T-helper 17 cell (primary cell): ENCODE measurements at places on chromosomes 7 and 10. TPM values are rescaled to one million over a fixed set of nuclear protein-coding genes. Genes with fewer than 3 reads are reported as not detected.

Gene FOXP2
- total RNA-seq: not detected

Gene GIMAP6
- 25.5 TPM for total RNA-seq

Gene PKD2L1
- total RNA-seq: not detected

- H3K4me1 ChIP-seq: peaks cover 15% of the 10 kb centered on the region
- peaks cover 7% of the 10 kb centered on the region for H3K36me3 ChIP-seq
- H3K4me3 ChIP-seq: peak overlapping the region; percentile 95
- no peak for DNase-seq
These were observed 837 bp downstream of the SLC29A3 start for GRCh38 chr10:71319800-71320392.

- H3K4me1 ChIP-seq: peaks cover 2% of the 10 kb centered on the region
- no peak within 1 kb of the TSS for H3K27ac ChIP-seq
- H3K27me3 ChIP-seq: peaks cover 4% of the 10 kb centered on the region
- H3K4me3 ChIP-seq: peak within 1 kb of the TSS; percentile 84
- H3K36me3 ChIP-seq: no peaks in the 10 kb centered on the region
These were observed at the start of gene ADAP1 for GRCh38 chr7:954330-955238. ADAP1 (minus strand) TSS chr7:954680; CDS start chr7:954477, 203 bp downstream.

GRCh38 chr7:46859963-46860475 lies 721.9 kb downstream of the TNS3 start:
- no peak overlapping the region for H3K4me3 ChIP-seq
- H3K27me3 ChIP-seq: no peaks in the 10 kb centered on the region
- DNase-seq: no peak

GRCh38 chr10:63166742-63167258 lies 33.7 kb downstream of the NRBF2 start:
- no peaks in the 10 kb centered on the region for H3K27me3 ChIP-seq
- no peak overlapping the region for H3K27ac ChIP-seq
- peaks cover 6% of the 10 kb centered on the region for H3K4me1 ChIP-seq
- H3K36me3 ChIP-seq: peaks cover 2% of the 10 kb centered on the region
- DNase-seq: no peak

DNA sequence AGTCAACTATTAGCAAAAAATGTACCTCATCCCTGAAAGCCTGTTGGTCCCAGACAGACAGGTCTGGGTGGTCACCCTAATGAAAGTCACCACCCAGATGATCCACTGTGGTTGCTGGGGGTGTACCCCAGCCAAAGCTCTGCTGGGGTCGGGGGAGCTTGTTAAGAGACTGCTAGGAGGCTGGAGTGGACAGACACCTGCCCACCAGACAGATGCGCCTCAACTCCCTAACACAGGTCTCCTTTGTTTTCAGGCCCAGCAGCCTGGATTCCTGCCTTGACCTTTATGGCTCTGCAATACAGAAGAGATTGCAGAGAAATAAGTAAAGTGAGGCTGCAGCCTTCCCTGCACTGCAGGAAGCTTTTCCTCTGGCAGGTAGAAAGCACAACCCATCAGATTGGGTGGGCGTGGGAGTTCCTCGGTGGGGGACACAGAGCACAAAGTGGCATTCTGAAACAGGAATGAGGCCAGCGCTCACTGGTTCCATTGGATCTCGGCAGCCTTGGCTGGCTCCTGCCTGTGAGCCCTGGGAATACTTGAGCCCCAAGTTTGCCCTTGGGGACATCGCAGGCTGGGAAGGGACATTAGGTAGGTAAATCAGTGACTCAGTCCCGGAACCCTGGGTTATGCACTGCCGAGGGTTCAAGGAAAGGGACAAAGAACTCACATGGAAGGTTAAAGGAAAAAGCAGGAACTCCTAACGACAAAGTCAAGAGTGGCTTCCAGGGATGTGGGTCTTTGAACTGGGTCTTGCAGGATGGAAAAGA lies 18.0 kb upstream of the ZNF488 start:
- no peak overlapping the region for H3K27ac ChIP-seq
- peaks cover 4% of the 10 kb centered on the region for H3K36me3 ChIP-seq
- H3K27me3 ChIP-seq: peaks cover 61% of the 10 kb centered on the region
- H3K4me1 ChIP-seq: peaks cover 2% of the 10 kb centered on the region
- no peak overlapping the region for H3K4me3 ChIP-seq
